PC-3 (cell line): ENCODE measurements at places on chromosomes 11 and 22. TPM values are rescaled to one million over a fixed set of nuclear protein-coding genes. Genes with fewer than 3 reads are reported as not detected.
A peak's percentile ranks its signal among the peaks of the same experiment; 100 is the strongest.

DNA sequence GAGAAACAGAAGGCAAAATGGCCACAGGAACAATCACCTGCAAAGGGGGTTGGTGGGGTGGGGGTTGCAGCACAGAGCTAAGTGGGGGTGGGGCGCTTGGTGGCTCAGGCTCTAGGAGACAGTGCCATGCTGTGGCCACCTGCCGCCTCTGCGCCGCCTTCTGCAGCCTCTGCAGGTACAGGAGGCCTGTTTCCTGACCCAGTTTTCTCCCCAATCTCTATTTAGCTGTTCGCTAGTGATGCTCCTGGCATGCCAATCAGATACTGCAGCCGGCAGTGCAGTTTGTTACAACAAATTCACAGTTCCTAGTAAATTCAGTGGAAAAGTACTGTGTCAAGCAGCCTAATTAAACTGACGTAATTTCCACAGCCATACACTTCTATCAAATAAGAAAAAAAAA is 106.4 kb downstream of the SERGEF start:
- DNase-seq, result peak; percentile 28

GRCh38 chr11:2428322-2428795 is 16.0 kb downstream of the TRPM5 start:
- DNase-seq, result peak; percentile 67

Gene UBQLN3
- not detected in 2 replicates for total RNA-seq

Gene DAGLA
- total RNA-seq, result 8.6 and 12.2 TPM in 2 replicates

GRCh38 chr11:128767591-128768001 is 73.7 kb downstream of the FLI1 start:
- DNase-seq, result peak; percentile 8

DNA sequence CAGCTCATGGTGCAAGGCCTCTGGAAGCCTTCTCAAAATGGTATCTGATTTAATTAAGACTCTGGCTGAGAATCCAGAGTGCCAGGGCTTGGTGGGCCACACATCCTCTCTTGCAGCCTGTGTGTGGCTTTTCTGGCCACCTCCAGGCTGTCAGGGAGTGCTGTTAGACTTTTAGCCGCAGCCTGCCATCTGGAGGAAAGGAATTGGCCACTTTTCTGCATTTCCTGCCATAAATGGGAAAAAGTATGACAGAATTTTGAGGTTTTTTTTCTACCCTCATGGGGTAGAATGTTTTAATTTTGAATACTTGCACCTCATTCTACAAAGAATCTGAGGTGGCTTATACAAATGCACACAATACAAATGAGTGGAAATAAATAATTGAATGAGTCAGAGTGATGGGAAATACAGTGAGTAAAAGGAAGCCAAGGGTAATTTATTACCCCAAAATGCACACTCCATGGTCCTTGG is 218.4 kb downstream of the ADAMTS15 start:
- peak; percentile 36 for DNase-seq

- no peak for DNase-seq
These were observed 26.5 kb downstream of the MYO7A start for GRCh38 chr11:77154381-77155081.

GRCh38 chr11:132068556-132068955 is 698.1 kb downstream of the NTM start:
- DNase-seq, result no peak

Gene MUC2
- total RNA-seq, result 0.26 and 0.40 TPM in 2 replicates

DNA sequence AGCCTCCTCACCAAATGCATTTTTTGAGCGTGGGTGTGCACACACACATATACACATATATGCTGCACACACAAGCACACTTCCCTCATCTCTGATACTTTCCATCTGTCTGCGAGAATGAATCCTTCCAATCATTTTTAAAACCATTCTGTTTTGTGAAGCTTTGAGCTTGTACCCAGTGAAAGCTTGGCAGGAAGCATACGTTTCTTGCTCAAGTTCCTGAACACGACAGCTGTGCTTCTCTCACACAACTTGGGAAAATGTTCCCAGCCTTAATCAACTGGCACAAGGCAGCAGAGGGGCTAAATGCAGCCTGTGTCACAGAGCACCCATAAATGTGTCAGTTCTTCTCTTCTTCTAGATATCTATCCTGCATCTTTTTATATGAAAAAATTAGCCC is 524.0 kb upstream of the KIRREL3 start:
- no peak for DNase-seq

Gene IGSF22
- 0.12 TPM in 1 of 2 replicates, not detected in the other for total RNA-seq

DNA sequence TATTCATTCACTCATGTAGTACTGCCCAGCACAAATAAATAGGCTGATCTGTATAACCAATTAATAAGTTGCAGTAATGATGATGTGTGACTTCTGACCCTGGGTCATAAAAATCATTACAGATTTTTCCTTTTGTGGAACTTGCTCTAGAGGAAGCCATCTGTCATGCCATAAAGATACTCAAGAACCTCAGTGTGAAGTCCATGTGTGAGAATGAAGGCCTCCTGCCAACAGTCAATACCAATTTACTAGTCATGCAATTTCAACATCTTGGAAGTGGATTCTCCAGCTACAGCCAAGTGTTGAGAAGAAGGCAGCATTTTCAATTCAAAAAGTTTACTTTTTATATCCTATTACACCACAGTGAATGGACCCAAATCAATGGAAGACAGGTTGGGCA is 435.6 kb upstream of the LRRC4C start:
- no peak for DNase-seq

GRCh38 chr11:130726234-130727037 is 189.8 kb downstream of the SNX19 start:
- no peak for DNase-seq

Gene ZBTB16
- not detected in 2 replicates for total RNA-seq

DNA sequence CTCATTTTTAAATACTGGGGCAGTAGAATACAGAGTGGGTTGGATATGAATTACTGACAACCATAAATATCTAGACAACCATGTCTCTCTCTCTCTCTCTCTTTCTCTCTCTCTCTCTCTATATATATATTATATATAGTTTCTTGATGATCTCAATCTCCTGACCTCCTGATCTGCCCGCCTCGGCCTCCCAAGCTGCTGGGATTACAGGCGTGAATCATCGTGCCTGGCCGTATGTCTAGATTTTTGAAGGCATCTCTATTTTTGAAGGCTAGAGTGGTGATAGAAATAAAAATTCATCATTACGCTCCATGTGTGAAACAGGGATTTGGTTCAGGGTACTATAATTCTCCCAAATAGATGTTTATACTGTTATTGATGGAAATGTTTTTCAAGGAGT is 84.1 kb downstream of the DDX10 start:
- DNase-seq, result no peak

Gene RFPL2
- total RNA-seq, result not detected in 2 replicates

Gene TSSK2
- total RNA-seq, result 0.17 TPM in 1 of 2 replicates, not detected in the other

- no peak for DNase-seq
These were observed 14.7 kb upstream of the PISD start for GRCh38 chr22:31676700-31677099.

GRCh38 chr11:82229341-82229740 is 504.3 kb downstream of the FAM181B start:
- DNase-seq, result peak; percentile 37

DNA sequence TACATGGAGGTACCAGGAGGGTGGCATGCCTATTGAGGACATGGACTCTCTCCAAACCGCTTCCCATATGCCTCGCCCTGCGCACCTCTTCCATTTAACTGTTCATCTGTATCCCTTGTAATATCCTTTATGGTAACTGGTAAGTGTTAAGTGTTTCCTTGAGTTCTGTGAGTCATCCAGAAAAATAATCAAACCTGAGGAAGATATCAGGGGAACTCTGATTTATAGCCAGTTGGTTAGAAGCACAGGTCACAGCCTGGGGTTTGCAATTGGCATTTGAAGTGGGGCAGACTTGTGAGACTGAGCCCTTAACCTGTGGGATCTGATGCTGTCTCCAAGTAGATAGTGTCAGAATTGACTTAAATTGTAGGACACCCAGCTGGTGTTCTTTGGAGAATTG is 27.6 kb upstream of the CAT start:
- DNase-seq, result no peak

Gene OLFML1
- not detected in 2 replicates for total RNA-seq

- no peak for DNase-seq
These were observed 78.1 kb downstream of the CD44 start for GRCh38 chr11:35216962-35217678.

- DNase-seq, result no peak
These were observed 10.5 kb downstream of the MUC5AC start for GRCh38 chr11:1168256-1168655.

DNA sequence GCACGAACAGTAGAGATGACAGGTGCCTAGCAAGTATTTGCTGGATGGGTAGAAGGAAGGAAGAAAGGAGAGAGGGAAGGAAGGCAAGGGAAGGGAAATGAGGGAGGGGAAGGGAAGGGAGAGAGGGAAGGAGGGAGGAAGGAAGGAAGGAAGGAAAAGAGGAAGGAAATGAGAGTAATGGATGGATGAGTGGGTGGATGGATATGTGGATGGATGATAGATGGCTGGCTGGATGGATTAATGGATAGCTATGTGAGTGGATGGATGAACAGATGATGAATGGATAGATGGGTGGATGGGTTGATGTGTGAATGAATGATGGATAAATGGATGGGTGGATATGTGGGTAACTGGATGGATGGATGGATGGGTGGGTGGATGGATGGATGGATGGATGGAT is 125.9 kb upstream of the FGF3 start:
- DNase-seq, result no peak

DNA sequence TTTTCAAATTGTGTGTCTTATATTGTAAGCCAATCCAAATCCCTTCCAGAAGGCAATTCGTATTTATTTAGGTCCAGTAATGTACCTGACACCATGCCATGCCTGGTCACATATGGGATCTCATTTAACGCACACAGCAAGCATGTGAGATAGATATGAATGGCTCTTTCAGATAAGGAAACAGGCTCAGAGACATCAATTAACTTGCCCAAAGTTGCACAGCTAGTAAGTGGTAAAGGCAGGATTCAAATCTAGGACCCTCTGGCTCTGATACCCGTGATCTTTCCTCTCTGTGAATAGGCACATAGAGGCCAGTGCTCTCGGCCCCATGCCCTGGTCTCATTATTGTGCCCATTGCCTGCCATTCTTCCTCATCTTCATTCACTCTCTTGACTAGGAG is 34.3 kb downstream of the KCNJ4 start:
- no peak for DNase-seq

Gene GAL3ST1
- total RNA-seq, result not detected in 2 replicates

Gene YPEL4
- not detected in 2 replicates for total RNA-seq

Gene OR52I1
- total RNA-seq, result not detected in 2 replicates

DNA sequence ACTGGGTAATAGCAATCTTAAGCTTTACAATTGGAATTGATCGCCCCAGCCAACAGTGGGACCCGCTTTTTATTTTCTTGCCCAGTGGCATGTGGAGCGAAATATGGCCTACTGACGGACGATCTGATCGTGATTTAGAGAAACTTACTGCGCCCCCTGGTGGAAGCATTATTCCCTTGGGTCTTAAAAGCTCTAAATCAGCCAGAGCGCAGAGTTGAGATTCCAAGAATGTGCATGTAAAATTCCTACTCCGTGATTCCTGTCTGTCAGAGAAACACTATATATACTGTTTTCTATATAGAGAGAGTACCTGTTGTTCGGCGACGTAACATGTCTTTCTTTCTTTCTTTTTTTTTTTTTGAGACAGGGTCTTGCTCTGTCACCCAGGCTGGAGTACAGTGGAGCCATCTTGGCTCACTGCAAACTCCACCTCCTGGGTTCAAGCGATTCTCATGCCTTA is 3.7 kb upstream of the DPF2 start:
- peak; percentile 98 for DNase-seq

- DNase-seq, result no peak
These were observed 1.8 kb upstream of the FIBIN start for GRCh38 chr11:26992031-26992541.

- DNase-seq, result no peak
These were observed 14.7 kb downstream of the APOL6 start for GRCh38 chr22:35662914-35663313.

DNA sequence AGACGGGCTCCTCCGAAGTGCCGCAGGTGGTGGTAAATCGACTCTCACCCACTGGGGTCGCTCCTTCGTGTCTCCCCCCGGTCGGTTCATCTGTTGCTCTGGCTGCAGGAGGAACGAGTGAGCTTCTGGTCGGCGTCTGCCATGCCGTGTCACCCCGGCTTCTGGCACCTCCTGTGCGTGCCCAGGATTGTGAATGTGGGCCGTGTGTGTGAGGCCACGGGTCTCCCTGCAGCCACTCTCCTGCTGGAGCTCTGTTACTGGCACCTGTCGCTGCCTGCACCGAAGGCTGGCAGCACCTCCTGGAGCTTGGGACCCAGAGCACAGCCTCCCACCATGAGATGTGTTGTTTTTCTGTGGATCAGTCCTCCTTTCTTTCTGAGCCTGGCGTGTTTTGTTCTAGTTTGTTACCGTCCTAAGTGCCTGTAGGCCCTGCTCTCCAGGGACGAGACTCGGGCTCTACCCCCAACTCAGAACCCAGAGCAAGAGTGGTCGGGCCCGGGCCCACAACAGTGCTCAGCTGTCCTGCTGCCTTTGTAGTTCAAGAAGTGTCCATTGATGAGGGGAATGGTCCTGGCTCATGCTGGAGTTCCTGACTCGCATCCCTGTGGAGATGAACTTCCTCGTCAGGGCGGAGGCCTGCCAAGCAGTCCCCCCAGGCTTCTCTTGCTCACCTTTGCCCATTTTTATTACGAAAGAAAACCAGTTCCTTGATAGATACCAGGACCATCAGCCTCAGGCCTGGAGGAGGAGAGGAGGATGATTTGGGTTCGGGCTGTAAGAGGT is 66.6 kb downstream of the MED15 start:
- DNase-seq, result no peak

GRCh38 chr22:38729946-38730345 is 24.2 kb downstream of the GTPBP1 start:
- DNase-seq, result no peak

DNA sequence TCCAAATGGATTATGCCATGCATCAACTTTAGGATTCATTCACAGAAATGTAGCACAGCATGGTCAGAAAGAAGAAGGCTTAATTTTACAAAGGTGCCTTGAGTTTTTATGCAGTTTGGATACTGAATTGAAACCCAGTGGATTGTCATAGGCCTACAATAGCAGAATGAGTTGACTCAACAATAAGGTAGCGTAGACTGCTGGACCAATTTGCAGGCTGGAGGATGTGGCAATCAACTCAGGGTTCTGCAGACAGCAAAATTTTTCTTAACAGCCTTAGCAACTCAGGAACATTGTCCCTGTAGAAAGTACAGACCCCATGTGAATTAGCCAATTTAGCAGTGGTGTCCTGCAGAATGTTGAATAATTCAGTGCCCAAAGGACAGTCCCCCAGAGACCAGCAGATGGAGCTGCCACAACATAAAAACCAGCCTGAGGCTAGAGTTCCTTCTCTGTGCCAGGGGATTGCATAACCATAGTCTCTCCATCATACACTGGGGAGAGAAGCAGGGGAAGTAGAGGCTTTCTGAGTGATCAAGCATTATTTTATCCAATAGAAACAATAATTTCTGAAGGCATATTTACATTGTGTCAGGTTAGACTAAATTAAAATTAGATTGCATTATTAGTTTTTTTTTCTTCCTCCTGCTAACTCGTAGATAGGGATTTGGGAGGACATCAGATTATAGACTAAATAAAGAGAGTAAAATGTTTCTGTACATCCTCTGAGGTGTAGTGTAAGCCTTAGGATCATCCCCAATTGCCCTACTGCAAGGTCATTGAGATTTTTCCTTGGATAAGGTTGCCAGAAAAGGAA is 20.3 kb upstream of the MRPL17 start:
- DNase-seq, result peak; percentile 76
